HuH-7 (cell line): ENCODE measurements at places on chromosomes 12 and 14.

DNA sequence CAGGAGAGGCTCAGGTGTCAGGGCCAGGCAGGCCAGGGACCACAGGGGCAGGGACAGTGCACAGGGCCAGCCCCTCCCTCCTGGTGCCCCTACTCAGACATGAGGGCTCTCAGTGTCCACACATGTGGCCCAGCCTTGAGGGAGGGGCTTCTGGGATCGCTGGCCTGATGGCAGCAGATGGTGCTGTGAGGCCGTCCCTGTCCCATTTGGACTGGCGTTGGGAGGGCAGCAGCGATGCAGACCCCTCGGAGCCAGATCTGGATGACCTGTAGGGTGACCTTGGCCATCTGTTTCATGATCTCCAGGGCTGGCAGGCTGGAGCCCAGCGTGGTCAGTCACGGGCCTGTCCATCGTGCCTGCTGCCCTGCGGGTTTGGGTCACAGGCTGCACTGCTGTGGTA, 377.6 kb downstream of the TMEM121 start:
- DNase-seq, result no peak

DNA sequence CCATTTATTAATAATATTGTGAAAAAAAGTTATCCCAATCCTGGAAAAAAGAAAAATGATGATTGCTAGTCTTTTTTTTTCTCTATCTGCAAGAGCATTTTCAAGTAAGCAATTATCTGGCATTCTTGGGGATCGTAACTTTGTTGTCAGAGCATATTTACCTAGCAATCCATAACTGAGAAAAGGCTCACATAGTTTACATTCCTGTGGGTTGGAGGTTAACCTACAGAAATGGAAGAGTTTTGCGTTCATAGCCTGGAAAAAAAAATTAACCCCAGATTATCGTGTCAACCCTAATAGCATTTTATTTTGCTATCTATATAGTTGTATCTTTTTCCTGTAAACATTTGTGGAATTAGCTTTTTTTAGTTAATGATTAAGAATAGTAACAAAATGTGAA, 292.3 kb downstream of the DAD1 start:
- DNase-seq, result peak; percentile 15

- no peak for DNase-seq
Observed at GRCh38 chr14:61322011-61322798, 826 bp downstream of the PRKCH start.

DNA sequence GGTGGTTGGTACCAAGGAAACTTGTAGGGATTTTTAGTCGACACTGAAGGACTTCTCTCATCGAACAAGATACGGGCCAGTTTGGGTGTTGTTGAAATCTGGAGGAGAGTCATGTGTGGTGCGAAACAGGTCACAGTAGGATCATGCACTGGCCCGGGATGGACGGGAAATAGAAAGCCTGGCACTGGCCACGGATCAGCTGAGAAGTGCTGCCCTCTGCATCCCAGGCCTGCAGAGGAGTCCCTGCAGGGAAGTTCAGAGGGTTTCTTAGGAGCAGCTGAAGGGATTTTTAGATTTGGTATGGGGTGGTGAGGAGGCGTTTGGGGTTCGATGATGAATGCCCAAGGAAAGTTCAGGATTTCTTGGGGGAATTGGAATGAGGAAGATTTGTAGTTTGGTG, 63.1 kb downstream of the TSPAN9 start:
- no peak for DNase-seq

DNA sequence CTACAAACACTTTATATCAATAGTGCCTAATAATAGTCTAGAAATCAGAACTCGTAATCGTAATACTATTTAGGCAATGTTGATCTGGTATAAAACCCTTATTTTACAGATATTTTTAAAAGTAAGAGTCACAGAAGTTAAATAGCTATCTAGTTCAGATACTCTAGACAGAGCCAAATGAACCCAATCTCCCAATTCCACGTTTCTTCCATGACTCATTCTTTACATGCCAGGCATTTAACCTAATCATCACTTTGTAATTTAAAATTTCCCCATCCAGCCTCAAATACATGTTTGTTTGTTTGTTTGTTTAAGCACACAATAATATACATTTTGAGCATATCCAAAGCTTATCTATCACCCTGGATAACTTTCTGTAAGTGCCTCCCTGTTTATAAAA, 36.4 kb upstream of the GARIN6 start:
- no peak for DNase-seq

- no peak for DNase-seq
Observed at GRCh38 chr12:94266796-94267536, 118.6 kb downstream of the PLXNC1 start.

- DNase-seq, result no peak
Observed at GRCh38 chr12:102659200-102659911, 179.0 kb upstream of the IGF1 start.

GRCh38 chr12:31220633-31221550, 105.1 kb downstream of the SINHCAF start:
- DNase-seq, result no peak

GRCh38 chr12:109244073-109244472, 65.0 kb downstream of the FOXN4 start:
- DNase-seq, result no peak

GRCh38 chr12:132248453-132249167, 80.8 kb downstream of the GALNT9 start:
- DNase-seq, result no peak

DNA sequence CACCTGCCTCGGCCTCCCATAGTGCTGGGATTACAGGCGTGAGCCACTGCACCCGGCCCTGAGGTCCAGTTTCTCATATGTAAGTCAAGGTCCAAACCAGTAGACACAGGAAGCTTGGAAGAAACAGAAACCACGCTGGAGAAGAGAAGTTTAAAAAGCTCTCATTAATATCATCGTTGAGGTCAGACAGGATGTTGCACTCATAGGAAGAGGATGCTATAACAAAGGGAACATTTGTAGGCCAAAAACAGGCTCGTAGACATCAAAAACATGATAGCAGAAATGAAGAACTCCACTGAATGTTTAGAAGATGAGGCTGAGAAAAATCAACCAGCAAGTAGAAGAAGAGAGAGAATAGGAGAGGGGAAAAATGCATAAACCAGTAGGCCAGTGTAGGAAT, 46.8 kb downstream of the ACACB start:
- no peak for DNase-seq

DNA sequence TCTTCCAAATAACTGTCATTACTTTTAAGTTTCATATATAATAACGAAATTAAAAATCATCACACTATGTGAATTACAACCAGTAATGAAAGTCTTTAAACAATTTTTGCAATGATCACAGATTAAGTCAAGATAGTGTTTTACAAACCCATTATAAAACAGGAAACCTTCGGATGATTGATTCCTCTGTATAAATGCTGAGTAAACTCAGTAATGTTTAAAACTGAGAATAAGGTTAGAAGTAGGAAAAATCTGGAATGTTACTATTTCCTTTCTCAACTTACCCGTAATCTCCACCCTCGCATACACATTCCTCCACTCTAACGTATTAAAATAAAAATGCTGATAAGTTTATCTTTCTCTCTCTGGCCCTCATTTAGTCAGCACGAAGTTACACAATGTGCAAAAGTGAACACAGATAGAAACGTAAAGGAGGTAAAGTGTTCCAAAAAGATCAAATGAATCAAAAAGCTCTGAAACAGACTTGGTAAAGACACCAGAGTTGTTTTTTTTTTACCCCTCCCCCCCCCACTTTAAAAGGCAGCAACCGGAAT, 1.6 kb downstream of the ZFC3H1 start:
- DNase-seq, result no peak

GRCh38 chr14:66772146-66772545, 264.2 kb downstream of the GPHN start:
- DNase-seq, result no peak

- DNase-seq, result no peak
Observed at GRCh38 chr14:100443603-100444002, 120.5 kb downstream of the SLC25A47 start.

- DNase-seq, result no peak
Observed at GRCh38 chr12:121236776-121237175, 26.8 kb downstream of the P2RX4 start.

GRCh38 chr12:114913871-114914801, 230.2 kb upstream of the TBX3 start:
- DNase-seq, result no peak

DNA sequence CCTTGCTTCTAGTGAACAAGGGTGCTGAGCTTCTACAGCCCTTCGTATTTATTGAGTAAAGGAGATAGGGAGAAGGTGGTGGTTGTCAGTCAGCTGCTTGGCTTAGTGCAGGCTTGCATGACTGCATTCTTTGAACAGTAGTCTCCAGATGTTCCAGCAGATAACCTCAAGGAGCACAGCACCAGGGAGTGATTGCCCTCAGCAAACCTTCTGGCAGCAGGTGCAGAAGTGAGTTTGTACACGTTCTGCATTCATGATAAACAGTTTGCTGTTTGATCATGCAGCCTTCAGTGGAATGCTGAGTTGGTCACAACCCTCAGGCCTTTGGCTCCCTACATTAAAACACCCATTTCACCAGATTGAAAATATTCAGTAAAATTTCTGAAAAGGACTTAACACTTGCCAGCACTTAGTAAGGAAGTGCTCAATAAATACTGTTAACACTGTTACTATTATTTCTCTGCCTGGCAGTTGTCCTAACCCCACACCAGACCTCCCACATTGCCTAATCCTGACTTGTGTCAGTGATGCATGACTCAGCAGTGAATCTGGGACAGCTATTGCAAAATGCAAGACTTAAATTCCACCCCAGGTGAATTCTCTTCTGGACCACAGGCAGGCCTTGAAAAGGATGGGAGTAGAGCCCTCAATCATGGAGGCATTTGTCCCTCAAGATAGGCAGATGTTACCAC, 18.9 kb upstream of the CARMIL3 start:
- DNase-seq, result no peak

DNA sequence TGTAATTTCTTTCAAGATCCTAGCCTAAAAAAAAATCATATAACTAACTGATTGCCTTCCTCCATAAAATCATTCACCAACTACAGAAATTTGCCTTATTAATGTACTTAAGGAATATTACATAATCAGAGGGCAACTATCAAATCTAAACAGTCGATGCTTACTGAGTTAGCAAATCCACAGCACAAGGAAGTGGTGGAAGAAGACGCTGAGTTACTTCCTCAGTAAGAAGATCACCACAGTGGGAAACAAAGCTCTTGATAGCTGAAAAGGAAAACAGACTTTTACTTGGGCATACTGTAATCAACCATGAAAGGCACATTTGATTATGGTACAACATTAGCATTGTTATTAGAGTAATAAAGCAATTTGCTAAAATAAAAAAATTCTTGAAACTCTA, 48.7 kb downstream of the HEATR5A start:
- no peak for DNase-seq

- no peak for DNase-seq
Observed at GRCh38 chr12:65125247-65125646, 4.1 kb upstream of the WIF1 start.

DNA sequence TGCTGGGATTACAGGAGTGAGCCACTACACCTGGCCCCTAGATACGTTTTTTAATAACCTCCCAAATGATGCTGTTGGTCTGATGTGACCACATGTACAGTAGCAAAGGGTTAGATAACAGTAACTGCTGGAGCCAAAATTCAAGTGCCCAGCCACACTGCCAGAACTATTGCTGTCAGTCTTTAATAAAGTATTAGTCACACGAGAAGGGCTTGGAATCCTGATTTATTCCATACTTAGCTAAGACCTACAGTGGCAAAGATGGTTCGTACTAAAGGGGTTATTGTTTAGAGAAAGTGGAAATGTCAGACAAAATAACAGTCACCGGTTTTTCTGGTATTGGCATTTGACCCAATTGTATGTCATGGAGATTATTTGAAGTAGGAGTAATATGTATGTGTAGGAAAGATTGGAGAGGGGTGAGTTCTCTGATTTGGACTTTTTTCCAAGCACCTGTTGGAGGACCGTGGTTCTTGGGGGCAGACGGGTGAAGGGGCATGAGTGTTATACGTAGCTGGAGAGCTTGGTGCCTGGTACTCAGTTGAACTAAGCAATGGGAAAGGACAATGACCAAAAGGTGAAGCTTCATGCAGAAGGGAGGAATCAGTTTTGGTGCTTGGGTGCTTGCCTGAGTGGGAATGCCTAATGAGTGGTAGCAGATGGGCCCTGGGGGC, 9.7 kb downstream of the TUBA1C start:
- no peak for DNase-seq

- no peak for DNase-seq
Observed at GRCh38 chr12:14873440-14874185, 12.0 kb downstream of the MGP start.

DNA sequence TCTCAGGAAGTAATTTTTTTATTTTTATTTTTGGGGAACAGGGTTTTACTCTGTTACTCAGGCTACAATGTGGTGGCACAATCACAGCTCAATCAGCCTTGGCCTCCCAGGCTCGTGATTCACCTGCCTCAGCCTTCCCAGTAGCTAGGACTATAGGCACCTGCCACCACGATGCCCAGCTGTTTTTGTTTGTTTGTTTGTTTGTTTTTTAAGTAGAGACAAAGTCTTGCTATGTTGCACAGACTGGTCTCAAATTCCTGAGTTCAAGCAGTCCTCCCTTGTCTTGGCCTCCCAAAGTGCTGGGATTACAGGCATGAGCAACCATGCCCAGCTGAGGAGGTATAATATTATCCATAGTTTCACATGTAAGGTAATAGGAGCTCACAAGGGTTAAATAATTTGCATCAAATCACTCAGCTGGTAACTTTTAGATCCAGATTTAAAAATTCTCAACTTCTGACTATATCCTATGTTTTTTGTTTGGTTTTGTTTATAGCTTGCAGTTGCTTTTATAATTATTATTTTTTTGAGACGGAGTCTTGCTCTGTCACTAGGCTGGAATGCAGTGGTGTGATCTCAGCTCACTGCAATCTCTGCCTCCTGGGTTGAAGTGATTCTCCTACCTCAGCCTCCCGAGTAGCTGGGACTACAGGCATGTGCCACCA, 629.3 kb downstream of the DIO2 start:
- no peak for DNase-seq

DNA sequence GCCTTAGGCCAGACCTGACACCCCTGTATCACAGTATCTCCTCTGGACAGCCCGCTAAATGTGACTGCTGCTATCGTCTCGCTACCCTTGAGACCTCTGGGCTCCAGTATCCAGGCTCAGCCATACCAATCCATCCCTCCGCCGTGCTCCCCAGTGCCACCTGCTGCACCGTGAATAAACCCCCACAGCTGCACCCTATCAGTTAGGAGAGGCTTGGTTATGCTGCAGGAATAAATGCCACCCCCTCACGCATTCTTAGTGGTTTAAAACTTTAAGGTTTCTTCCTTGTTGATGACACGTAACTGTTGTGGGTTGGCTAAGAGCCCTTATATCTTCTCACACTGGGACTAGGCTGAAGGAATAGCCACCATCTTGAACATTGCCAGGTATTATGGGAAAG, 12.1 kb downstream of the CCDC63 start:
- DNase-seq, result no peak

- DNase-seq, result no peak
Observed at GRCh38 chr12:95986635-95987570, 9.2 kb downstream of the HAL start.
